ENCODE measurements at places on chromosomes 6 and 20. TPM values are rescaled to one million over a fixed set of nuclear protein-coding genes. Genes with fewer than 3 reads are reported as not detected.

DNA sequence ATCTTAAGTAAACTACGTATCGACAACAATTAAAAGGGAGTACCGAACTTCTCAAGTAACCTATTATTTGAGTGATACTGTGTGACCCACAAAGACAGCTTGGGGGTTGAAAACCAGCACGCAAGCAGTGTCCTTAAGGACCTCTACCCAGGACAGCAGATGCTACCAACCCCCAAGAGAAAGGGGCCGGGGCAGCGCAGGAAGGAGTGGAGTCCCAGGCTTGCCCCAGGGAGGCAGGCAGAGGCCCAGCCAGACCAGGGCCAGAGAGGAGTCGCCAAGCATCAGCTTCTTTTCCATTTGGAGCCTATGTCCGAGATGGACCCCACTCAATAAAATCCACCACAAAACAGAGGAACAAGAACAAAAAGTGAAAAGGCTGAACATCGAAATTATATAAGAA lies 11.9 kb downstream of the DIDO1 start:
- no peak for DNase-seq

DNA sequence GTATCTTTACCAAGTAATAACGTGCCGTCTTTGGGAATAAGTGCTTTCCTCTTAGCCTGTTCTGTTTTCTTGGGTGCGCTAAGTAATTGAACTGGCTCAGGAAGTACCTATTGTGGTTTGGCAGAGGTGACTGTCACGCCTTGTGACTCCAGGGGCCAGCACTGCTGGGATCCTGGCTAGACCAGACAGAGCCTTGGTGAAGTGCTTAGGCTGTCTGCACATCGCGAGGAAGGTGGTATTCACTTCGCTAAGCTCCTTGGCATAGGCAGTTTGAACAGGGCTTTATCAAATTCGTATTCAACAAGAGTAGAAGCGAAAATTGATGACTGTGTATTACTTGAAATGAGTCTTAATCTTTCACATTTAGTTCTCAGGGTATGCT lies 17.6 kb downstream of the PRDM1 start:
- DNase-seq, result no peak

- no peak for DNase-seq
Measured at GRCh38 chr20:62961310-62961783, 8.8 kb downstream of the SLC17A9 start.

GRCh38 chr20:24643731-24644626 lies 174.6 kb downstream of the SYNDIG1 start:
- no peak for DNase-seq

- no peak for DNase-seq
Measured at GRCh38 chr20:46946181-46946624, 51.6 kb downstream of the EYA2 start.

- DNase-seq, result no peak
Measured at GRCh38 chr6:101558712-101559111, 165.2 kb downstream of the GRIK2 start.

- no peak for DNase-seq
Measured at GRCh38 chr6:106561686-106562405, 67.5 kb downstream of the RTN4IP1 start.

DNA sequence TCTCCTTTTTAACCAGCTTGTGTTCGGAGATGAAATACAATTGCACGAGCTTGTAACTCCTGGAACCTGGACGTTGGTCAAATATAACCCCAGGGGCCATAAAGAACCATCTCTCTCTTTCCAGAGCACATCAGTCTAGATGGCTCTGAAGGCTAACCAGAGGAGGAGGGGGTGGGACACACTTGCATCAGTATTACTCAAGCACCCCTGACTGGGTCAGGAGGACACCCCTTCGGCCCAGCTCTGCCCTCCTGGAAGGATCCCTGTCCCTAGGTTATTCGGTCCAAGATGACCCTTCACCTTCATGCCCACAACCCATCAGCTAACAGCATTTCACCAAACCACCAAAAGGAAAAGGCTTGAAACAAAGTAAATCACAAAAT lies 67.1 kb downstream of the FYN start:
- no peak for DNase-seq

DNA sequence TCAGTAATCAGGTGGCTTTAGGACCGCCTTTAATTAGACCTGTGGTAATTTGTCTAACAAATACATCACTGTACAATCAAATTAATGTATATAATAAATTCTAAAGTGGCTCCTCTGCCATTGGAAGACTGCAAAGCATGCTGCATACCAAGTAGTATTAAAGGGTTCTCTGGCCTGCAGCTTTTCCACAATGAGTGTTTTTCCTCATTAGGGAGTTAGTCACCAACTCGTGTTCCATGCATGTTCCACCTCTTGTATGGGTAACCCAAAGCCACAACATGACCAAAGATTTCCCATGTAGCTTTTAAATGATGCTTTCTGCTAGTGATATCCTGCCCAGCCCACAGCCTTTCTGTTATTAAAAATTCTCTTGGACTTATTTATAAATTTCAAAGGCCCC lies 218.7 kb downstream of the FUT9 start:
- no peak for DNase-seq

DNA sequence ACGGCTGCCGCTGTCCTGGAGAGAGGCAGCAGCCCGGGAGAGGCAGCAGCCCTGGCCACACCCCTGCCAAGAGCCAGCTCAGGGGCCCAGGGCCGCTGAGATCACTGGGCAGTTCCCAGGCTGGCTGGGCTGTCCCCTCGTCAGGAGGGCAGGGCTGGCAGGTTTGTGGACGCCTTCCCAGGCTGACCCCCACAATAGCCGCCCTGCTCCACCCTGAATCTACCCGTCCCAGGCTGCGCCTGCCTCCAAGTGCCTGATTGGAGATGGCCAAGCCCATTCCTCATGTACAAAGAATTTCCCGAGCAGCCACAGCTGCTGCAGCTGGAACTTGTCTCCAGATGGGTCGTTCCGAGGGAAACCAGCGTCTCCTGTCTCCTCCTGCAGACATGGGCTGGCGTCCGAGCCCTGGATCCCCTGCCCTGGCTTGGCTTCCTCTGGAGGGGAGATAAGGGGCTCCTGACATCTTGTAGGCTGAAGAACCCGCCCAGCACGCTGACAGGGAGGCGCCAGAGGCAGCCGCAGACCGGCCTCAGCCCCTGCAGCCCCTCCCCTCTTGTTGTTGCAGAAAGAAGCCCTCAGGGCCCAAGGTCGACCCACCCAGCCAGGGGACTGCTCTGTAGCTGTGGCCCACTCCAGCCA lies 9.4 kb upstream of the GATA5 start:
- DNase-seq, result no peak

- DNase-seq, result peak; percentile 96
Measured at GRCh38 chr20:49775229-49775693, 37.4 kb upstream of the SLC9A8 start.

DNA sequence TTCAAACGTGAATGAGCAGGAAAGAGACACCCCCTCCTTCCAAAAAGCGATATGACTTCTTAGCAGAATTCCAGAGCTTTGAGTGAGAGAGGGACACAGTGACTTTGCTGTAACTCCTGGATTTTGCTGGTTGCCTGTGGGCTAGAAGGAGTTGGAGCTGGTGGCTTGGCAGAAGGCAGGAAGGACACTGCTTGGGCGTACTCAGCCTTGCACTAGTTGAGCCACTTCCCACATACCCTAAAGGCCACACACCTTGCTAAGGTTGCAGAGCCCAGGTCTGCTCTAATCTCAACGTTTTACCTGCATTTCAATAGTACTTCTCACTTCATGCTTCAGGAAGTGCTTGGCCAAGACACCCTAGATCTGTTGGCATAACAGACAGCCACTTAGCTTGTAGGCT lies 30.6 kb downstream of the RAB22A start:
- no peak for DNase-seq

DNA sequence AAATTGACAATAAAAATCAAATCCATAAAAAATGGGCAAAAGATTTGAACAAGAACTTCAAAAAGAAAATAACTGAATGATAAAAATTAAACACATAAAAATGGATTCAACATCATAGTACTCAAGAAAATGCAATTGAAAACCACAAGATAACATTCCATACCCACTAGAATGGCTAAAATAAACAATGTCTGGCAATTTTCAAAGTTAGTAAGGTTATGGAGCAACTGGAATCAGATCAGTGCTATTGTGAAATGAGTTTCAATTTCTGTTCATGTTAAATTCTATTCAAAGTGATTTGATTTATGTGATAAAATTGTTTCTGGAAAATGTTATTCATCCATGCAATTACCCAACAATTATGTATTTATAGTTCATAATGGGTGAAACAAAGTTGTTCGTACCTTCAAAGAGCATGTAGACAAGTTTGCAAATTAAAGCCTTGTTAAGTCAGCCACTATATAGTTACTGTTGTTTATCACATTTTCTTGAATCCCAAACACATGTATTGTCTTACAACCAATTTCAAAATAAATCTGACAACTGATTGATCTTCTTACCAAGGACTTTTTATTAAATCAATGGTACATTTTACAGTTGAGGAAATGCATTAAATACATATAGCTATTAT lies 151.5 kb upstream of the CENPW start:
- no peak for DNase-seq

GRCh38 chr20:33370291-33370690 lies 31.0 kb downstream of the CDK5RAP1 start:
- no peak for DNase-seq

- no peak for DNase-seq
Measured at GRCh38 chr20:23774081-23774480, 23.3 kb upstream of the CST1 start.

DNA sequence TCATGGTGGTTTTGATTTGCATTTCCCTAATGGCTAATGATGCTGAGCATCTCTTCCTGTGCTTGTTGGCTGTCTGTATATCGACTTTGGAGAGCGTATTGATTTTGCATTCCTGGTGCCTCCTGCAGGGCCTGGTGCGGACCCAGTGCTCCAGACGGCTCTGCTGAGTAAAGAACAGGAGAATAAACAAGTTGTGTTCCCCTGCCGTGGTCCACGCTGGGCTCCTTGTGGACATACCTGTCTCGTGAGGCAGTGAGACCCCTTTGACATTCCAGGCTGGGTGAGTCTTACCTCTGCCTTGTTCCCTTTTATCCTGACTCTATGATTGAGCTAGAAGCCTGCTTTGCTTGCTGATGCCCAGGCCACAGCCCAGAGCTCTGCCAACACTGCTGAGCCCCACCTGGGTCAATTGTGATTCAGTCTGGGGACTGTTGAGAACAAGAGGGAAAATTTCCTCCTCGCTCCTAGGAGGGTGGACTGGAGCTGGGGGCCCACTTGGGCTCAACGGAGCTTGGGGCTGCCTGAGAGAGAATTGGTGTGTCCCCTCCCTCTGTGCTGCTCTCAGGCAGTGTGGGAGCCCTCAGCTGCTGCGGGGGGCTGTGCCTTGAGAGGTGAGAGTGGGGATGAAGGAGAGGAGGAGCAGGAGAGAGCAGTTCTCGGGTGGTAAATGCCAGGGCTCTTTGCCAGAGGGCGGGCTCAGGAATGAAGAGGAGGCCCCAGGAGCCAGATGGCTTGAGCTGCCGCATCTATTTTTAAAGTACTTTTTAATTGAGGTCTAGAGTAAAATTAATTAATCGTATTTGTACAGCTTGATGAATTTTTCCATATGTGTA lies 43.7 kb upstream of the PMEPA1 start:
- DNase-seq, result no peak

GRCh38 chr20:63538204-63539091 lies 1.3 kb upstream of the PTK6 start:
- no peak for DNase-seq

- no peak for DNase-seq
Measured at GRCh38 chr20:48718786-48719578, 108.8 kb downstream of the PREX1 start.

GRCh38 chr6:133890711-133891148 lies 1.8 kb downstream of the TCF21 start:
- no peak for DNase-seq

- DNase-seq, result no peak
Measured at GRCh38 chr20:3843490-3843889, 3.1 kb upstream of the MAVS start.

- DNase-seq, result no peak
Measured at GRCh38 chr6:140256248-140256647, 881.8 kb upstream of the CITED2 start.

GRCh38 chr6:108618623-108619152 lies 58.0 kb downstream of the FOXO3 start:
- no peak for DNase-seq

RWDD1 gene
- total RNA-seq, result 24.7 TPM

GSTA4 gene
- 22.1 TPM for total RNA-seq

INSM1 gene
- total RNA-seq, result not detected

MOG gene
- total RNA-seq, result not detected

FLRT3 gene
- total RNA-seq, result 0.18 TPM

HLA-DQB2 gene
- total RNA-seq, result not detected

ENPP1 gene
- 2.5 TPM for total RNA-seq

LIN28B gene
- not detected for total RNA-seq

CLIC5 gene
- total RNA-seq, result 0.07 TPM
